Non-pigmented ciliary epithelial cell (primary cell): ENCODE measurements at places on chromosomes 16 and 17.

- no peak for DNase-seq
Measured at GRCh38 chr17:47869114-47869513, 18.2 kb upstream of the SP6 start.

DNA sequence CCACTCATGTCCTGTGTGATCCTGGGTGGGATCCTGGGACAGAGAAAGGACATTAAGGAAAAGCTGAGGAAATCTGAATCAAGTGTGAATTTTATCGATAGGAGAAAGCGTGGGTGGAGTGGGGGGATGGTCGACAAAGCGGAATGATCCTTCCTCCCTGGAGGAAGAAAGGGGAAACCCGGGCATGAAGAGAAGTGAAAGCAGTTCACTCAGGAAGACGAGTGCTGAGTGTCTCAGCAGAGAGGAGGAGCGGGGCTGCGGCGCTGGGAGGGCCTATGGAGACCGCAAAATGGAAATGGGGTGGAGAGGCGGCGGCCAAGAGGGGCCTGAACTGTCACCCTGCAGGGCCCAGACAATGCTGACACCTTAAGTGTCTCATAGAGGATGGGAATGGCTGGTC lies 8.7 kb downstream of the ZDHHC7 start:
- no peak for DNase-seq

- DNase-seq = no peak
Measured at GRCh38 chr17:35614810-35615209, 27.7 kb downstream of the AP2B1 start.

DNA sequence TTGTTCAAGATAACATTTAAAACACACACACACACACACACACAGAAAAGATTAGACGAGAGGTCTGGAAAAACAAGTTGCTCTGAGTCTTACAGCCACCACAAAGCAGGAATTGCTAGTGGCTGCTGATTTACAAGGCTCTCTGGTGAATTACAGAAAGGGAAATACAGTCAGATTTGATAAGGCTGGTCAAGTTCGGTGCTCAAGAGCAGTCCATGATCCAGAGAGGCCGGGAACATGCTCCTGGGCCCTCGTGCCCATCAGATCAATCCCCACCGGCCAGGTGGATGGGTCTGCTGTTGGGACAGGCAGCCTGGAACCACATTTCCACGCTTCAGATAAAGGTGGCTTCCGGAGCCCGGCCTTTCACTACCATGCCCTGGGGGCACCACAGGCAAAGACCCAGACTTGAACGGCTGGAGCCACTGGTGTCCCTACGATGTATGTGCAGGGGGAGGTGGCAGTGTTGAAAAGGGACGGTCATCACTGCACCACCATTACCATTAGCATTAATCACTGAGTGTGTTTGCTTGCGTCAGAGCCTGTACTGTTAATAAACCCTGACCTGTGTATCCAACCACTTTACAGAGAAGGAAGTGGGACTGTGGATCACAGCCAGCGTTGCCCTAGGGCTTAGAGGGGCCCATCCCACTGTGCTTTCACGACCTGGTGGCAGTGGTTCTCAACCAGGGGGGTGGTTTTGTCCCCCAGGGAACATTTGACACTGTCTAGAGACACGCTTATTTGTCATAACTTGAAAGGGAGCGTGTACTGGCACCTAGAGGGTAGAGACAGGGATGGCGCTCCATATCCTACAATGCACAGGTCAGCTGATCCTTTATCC lies 95.1 kb downstream of the XYLT1 start:
- DNase-seq = no peak

DNA sequence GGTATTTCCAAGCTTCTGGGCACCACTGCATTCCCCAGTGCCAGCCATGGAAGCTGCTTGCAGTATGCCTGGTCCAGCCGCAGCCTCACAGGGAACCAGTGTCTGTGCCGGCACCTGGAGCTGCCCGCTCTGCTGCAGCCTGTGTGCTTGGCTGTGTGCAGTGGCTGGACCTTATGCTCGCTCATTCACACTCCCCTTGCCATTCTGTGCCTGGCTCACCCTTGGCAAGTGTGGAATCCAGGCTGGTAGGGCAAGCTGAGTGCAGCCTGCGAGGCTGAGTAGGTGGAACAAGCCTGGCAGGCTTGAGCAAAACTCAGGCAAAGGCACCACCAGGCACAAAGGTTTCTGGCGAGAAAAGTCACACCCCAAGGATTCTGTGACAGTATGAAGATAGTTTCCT lies 144.0 kb downstream of the MYO1D start:
- DNase-seq = no peak

DNA sequence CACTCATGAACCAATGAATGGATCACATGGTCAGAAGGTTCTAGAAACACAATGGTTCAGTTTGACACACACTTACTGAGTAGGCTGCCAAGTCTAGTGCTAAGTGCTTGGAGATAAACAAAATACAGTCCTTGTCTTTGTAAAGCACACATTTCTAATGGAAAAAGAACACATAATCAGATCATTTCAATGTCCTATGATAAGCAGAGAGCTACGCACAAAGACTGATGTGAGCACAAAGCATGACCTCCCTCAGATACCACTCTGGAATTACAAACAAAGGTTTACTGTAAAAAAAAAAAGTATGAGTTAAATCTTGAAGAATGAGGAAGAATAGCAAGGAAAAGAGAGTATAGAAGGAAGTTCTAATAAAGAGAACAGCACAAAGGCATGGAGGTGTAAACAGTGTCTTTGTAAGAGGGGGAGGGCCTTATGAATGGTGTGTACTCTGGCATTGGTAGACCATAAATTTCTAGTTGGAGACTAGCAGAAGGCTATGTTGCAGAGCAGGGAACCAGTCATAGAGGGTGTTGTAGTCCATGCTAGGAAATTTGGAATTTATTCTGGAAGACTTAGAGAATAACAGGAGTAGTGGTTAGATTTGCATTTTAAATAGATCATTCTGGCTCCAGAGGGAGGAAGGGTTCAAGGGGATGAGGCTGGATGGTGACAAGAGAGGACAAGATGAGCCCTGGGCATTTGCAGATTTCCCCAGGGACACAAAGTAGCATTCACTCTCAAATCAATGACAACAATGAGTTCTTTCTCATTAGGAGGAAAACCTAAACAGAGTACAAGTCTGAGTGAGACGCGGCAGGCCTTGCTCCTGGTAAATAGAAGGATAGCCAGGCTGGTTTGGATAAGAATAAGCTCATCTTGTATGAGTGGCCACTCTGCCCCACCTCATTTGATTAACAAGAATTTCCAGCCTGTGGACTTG lies 468.0 kb downstream of the TOX3 start:
- no peak for DNase-seq

DNA sequence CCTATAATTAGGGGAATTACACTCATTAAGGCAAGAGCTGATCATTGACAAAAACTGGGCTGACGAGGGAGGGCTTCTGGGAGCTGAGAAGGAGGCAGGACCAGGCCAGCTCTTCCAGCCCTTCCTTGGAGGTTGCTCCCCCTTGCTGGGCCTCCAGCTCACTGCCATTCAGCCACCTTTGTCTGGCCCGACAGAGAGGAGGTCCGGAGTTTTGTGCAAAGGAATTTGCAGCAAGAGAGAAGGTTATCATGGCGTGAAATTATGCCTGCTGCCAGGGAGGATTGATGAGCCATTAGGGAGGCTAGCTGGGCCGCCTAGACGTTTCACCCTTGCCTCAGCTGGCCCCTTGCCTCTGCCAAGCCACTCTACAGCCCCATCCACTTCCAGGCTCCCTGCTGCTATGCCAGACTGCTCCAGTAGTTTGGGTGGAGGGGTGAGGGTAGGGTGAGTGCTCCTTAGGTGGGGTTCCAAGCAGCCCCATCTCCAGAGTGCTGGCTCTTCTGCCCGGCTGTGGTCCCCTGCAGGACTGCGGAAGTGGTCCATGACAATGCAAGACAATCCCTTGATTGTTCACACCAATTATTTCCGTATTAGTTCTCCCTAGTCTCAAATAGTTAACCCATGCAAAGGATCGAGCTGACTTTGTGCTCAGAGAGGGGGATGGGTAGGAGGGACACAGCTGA lies 17.1 kb upstream of the PHF12 start:
- no peak for DNase-seq

DNA sequence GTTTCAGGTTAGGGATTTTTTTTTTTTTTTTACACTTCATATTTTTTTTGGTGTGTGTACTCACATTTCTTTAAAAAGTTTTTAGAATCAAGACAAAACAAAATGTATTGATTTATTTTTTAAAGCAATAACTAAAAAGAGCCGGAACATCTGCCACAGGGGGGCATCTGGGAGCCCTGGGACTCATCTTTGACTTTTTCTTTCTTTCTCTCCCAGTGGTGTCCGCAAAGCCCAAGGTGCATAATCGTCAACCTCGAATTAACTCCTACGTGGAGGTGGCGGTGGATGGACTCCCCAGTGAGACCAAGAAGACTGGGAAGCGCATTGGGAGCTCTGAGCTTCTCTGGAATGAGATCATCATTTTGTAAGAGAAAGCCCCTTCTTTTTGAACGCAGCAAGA lies 36.3 kb downstream of the WWP2 start:
- DNase-seq = no peak

- DNase-seq = no peak
Measured at GRCh38 chr17:33183487-33184026, 109.5 kb downstream of the ASIC2 start.

DNA sequence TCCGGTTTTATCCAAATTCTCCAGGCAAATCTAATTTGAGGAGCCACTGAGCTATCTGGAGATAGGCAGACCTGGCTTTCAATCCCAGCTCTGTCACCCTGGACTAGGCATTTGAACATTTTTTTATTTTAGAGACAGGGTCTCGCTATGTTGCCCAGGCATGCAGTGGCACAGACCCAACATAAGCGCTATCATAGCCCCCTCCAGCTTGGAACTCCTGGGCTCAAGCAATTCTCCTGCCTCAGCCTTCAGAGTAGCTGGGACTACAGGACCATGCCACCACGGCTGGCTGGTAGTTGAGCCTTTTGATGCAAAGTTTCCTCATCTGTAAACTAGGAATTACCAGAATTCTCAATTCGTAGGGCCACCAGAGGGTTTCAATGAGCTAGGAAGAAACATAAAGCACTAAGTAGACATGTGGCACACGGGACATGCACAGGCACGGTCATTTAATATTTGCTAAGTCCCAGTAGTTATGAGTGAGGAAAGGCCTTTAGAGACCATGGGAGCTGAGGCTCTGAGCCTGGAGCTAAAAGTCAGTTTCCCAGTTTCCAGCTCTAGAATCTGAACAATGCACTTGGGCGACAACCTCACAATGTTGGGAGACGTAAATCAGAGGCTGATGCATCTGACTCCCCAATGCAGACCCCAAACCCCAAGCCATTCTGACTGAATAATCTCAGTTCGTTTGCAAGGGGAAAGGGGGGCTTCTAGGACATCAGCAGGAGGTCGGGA lies 1.1 kb downstream of the ELOB start:
- DNase-seq = no peak

- DNase-seq = no peak
Measured at GRCh38 chr17:82103553-82104451, 5.8 kb upstream of the FASN start.

DNA sequence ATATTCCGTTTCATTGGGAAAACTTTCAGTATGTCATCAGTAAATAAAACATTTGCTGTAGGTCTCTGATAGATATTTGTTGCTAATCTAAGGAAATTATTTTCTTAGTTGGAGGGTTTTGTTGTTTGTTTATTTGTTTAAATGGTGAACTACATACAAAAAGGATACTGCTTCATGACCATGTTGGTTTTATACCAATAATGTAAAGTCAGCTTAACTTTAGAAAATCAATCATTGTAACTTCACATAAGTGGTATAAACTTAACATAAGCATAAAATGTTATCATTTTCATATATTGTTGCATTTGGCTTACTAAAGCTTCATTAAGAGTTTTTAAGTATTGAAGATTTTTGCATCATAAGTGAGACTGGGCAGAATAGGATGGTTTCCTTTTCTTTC lies 57.9 kb downstream of the NSRP1 start:
- no peak for DNase-seq

GRCh38 chr16:88763502-88764053 lies 21.4 kb downstream of the PIEZO1 start:
- no peak for DNase-seq

DNA sequence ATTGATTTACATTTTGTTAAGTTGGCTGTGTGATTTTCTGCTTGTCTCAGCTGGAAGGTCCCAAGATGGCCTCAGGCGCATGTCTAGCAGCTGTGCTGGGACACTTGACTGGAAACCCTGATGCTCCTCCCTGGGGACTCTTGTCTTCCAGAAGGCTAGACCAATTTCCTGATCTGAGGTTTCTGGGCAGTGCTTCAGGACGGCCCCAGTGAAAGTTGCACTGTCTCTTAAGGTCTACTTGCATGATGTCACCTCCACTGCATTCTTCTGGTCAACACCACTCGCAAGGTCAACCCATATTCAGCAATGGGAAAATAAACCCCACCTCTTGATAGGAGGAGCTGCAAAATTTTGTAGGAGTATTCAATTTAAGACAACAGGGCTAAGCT lies 116.0 kb downstream of the SALL1 start:
- DNase-seq = no peak

- no peak for DNase-seq
Measured at GRCh38 chr17:70120425-70120824, 45.4 kb downstream of the KCNJ16 start.

DNA sequence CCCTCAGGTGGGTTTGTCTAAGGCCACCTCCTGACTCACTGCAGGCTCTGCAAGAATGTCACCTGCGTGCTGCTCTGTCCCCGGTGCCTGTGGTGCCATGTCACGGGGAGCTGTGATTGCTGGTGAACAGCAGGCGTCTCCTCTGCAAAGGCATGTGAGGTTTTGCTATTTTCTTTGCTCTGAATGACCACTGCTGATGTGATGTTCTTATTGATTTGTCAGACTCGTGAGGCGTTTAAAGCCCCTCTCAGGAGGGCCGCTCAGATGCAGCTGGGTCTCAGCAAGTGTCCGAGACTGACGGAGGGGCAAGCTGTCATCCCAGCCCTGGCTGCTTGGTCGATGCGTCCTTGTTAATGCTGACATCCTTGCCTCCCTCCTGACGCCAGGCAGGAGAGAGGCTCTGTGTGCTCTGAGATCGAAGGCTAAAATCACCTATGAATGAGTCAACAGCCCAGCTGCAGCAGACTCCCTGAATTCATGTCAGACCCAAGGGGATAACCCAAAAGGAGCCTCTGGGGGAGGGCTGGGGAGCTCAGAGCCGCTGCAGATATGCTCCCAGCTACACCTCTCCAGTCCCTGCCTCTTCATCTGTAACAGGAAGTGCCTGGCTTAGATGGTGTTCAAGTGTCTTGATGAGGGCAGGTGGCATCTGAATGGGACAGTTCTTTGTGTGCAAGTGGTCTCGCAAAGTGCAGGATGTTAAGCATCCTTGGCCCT lies 11.8 kb upstream of the PEMT start:
- no peak for DNase-seq
